ENCODE measurements at places on chromosomes 13 and 19.

GRCh38 chr13:96525715-96526114 is 435.8 kb downstream of the HS6ST3 start:
- no peak for DNase-seq

GRCh38 chr19:43605875-43606568 is 5.9 kb upstream of the SRRM5 start:
- no peak for DNase-seq

DNA sequence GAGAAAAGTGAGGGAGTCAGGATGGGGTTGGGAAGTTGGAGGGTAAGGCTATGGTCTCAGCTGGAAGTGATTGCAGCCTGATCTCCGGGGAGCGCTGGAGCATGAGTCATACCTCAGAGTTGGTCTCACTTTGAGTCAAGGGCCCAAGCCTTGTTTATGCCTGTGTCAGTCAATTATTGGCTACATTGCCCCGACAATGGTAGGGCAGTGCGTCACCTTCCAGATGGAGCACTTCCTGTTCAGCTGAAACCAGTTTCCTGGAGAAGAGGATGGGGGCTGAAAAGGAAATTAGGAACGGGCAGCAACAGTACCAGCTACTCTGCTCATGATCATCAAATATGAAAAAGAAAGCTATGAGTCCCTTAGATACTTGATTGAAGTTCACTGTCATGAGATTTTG is 60.4 kb downstream of the ADGRE1 start:
- DNase-seq: peak; percentile 28

DNA sequence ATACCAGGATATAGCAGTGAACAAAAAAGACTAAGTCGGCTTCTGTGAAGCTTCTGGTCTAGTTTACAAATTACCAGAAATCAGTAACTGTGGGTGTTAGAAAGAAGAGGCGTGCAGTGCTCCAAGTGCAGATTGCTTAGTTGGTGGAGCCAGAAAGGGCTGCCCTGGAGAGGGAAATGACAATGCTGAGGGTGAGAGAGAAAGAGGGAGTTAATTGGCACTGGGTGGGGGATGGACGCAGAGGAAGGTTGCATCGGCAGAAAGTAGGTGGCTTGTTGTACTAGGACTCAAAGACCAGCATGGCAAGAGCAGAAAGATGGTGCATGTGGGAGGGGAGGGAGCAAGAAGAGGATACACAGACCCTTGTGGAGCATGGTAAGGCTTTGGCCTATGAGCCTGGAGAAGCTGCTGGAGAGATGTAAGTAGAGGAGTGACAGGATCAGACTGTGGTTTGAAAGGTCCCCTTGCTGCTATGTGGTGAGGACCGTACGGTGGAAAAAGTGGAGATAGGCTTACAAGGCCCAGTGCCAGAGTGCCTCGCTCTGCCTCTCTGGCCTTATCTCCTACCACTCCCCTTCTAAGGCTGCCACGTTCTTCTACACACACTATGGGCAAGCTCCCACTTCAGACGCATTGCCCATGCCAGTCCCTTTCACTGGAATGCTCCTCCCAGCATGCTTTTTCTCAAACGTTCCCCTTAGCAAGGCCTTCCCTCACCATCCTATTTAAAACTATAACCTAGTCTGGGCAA is 13.5 kb downstream of the SMG9 start:
- DNase-seq: no peak

- no peak for DNase-seq
Observed at GRCh38 chr19:401866-402511, 7.0 kb downstream of the C2CD4C start.

GRCh38 chr19:8615813-8616596 is 5.5 kb upstream of the ADAMTS10 start:
- DNase-seq: no peak

DNA sequence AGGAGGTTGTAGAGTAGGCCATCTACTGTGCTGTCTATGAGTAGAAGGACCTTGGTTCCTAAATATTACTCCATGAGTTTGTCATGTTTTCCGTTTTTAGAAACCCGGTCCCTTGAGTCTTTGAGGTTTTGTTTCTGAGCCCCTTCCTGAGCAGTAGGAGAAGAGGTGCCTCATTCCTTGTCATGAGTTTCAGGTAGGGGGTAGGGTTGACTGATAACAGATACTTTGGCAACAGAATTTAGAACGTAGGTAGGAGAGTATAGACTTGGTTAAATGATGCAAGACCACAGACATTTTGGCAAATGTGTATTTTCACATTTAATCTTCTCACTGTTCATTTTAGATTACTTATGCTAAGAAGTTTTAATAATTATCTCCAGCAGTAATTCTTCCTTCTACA is 24.6 kb downstream of the LMO7 start:
- no peak for DNase-seq

GRCh38 chr19:5536337-5536894 is 31.3 kb downstream of the TINCR start:
- no peak for DNase-seq

DNA sequence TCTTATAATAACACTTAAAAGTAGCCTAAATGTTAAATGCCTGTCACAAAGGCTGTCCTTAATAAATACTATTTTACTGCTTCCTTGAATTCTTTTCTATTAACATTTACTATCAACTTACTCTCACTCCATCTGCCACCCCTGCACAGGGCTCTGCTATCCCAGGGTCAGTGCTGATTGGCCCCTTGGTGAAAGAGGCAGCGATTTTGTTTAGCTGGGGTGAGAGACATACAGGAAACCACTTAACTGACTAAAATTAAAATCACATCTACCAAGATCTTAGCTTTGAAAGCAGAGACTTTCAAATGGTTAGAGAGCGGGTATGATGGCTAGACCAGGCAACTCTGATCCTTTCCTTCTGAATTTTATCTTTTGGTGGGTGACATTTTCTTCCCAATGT is 149.9 kb upstream of the HTR2A start:
- no peak for DNase-seq

GRCh38 chr19:7004313-7004931 is 16.8 kb downstream of the MBD3L2B start:
- no peak for DNase-seq

DNA sequence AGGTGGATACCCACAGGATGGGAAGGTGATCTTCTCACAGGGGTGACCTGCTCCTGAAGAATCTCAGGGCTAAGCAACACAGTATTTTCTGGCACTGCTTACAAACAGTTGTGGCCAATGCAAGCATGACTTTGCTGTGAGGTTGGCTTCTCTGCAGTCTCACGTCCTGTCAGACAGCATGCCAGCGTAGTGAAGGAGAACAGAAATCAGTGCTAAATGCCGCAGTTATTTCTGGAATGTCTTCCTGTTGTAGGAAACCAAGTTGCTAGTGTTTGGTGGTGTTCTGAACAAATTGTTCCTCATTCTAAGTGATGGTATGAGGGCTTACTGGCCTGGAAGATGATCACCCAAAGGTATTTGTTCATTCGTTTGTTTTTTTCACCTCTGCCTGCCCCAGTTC is 320.1 kb downstream of the MTUS2 start:
- DNase-seq: no peak

DNA sequence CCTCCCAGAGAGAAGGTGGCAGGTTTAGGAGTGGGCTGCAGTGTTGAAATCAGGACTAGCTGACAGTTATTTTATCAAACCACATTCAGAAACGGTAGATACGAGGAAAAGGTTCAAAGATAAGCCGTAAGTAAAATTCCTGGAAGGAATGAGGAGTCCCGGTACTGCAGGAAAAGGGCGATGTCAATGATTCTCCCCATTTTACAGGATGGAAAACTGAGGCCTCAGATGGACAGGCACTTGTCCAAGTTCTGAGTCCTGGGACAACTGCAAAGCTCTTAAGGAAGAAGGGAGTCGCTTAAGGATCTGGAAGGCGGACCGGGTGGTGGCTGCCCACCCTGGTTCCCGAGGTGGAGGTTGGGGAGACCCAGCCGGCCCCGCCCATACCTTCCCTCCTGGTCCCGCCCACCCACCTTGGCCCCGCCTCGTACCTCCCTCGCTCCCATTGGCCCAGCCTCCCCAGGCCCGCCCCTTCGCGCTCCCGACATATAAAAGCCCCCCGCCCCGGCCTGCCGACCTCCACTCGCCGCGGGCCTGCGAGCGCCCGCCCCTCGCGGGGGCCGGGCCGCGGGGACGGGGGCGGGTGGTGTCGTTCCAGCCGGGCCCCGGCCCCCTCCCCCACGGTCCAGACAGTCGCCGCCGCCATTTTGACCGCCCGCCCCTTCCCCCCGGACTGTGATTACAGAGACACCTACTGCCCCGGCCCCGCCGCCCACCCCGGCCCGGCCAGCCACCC is 603 bp downstream of the RFX1 start:
- peak; percentile 55 for DNase-seq

DNA sequence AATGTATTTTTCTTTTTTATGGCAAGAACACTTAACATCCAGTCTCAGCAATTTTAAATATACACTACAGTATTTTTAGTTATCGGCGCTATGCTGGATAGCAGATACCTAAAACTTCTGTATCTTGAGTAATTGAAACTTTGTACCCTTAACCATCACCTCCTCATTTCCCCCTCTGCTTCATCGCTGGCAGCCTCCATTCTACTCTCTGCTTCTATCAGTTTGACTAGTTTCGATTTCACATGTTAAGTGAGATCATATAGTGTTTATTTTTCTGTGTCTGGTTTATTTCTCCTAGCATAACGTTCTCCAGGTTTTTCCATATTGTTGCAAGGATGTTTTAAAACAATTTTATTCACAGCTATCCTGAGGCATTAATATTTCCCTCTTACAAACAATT is 340.8 kb upstream of the SLC10A2 start:
- DNase-seq: no peak

DNA sequence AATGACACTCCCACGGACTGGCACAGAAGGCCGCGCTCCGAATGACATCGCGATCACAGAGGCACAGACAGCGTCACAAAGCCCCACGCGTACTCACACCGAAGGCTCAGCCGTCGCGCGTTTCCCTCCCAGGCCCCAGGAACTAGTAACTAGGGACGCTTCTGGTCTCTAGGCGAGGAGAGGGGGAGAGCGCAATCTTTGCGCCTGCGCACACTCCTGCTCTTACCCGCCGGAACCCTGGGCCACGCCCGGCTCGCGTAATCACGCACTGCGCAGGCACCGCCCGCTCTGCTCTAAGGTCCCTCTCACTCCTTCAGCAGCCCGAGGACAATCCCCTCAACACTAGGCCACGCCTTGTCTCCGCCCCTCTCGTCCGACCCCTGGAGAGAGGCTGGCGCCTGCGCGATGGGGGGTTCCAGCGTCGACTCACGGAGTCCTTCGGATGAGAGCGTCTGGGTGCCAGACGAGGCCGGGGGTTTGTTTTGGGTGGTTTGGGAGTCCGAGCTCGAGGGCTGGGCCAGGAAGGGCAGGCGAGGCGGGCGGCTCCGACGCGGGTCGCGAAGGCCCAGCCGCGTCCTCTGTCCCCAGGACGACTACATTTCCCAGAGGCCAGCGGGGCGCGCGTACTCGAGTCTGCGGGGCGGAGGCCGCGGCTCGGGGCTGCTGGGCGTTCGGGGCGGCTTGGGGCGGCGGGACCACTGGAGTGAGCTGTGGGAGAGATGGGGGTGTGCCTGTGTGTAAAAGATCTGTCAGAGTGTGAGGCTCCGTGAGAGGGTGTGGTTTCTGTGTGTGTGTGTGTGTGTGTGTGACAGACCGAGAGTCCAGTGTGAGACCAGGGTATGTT is at the start of gene ZNF471:
Gene ZNF471, plus strand, starts transcription at position 410 of the 844 bp plus-strand sequence. CDS start 3,717 bp downstream, outside the sequence.
- peak; percentile 96 for DNase-seq

DNA sequence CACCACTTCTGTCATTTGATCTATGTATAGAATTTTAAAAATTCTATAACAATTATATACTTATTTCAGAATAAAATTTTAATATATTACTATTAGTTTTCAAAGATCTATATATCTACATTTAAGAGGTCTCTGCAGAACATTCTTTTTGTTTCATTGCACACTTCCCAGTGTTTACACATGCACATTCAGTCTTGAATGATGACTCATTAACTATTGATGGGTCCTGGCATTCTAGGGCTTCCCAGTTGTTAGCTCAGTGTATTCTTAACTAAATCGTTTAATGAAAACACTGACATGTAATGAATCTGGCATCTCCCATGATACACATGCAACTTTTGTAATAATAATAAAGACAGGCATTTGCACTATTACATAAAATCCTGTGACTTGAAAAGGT is 324.6 kb downstream of the KLF12 start:
- no peak for DNase-seq

GRCh38 chr19:51702825-51703574 is 9.9 kb downstream of the SPACA6 start:
- DNase-seq: no peak

GRCh38 chr19:30717381-30717780 is 345.2 kb downstream of the ZNF536 start:
- no peak for DNase-seq

DNA sequence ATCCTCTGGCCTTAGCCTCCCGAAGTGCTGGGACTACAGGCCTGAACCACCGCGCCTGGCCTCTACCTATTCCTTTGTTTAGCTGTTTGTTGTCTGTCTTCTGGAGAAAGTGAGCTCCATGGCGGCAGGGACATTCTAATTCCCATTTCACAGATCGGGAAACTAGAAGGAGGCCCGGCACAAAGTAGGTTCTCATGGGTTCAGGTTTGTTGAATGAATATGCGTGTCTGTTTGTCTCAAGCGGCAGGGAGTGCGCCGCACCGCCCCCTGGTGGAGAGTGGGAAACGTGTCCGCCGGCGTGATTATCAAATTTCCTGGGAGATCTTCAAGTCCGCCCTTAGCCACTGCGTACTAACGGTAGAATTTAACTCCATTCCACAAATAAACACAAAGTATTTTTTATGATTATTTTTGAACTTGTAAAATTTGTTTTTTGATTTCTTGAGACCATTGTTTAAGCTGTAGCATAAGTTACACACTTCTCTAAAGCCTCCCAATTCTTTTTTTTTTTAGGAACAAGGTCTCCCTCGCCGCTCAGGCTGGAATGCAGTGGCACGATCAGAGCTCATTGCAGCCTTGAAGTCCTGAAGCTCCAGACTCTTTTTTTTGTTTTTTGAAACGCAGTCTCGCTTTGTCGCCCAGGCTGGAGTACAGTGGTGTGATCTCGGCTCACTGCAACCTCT is 8.9 kb upstream of the CCDC9 start:
- DNase-seq: no peak

- no peak for DNase-seq
Observed at GRCh38 chr13:41548910-41549309, 91.6 kb downstream of the RGCC start.

DNA sequence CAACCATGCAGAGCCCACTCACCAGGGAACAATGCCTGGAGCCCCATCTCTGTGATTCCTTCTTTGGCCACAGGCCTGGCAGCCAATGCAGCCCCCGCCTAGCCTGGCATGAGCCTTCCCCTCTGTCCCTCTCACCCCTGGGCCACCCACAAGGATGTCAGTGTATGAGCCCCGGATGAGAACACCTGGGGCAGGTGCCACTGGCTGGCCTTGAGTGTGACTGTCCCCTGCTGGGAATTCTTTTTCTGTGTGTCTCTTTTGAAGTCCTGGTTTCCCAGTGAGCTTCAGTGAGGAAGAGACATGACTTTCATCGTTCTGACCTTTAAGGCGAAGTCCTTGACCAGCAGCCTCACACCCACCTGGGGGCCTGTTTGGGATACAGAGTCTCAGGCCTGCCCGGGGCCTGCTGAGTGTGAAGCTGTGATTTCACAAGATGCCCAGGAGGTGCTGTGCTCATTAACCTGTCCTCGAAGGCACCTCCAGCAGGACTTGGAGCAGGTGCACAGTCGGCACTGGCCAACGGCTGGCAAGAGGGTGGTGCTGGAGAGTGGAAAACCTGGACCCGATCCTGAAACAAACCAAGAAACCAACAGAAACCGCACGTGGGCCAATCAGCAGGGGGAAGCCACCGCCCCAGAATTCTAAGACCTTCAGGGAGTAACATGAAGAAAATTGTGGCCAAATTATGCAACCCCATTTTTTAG is 27.4 kb upstream of the SPACA7 start:
- DNase-seq: no peak
